A549 treated with AZD2906 at 1 μM for 4 hours (cell line): ENCODE measurements at places on chromosomes 12 and 14. TPM values are rescaled to one million over a fixed set of nuclear protein-coding genes. Genes with fewer than 3 reads are reported as not detected.

The RNF212B gene
- not detected in 5 replicates for total RNA-seq

The ASCL1 gene
- not detected in 5 replicates for total RNA-seq

The MFAP5 gene
- total RNA-seq: 0.07 to 0.28 TPM (median 0.17 TPM) in 5 replicates

The SPIC gene
- not detected in 5 replicates for total RNA-seq

The GALNT8 gene
- not detected in 5 replicates for total RNA-seq

The CLEC14A gene
- total RNA-seq: not detected in 5 replicates

The NANOG gene
- total RNA-seq: 0.03 to 0.19 TPM (median 0.07 TPM) in 3 of 5 replicates, not detected in the others

The RTN1 gene
- 0.02 to 0.17 TPM in 2 of 5 replicates, not detected in the others for total RNA-seq

The TAS2R30 gene
- total RNA-seq: 0.03 TPM in 1 of 5 replicates, not detected in the others

The BICDL1 gene
- total RNA-seq: 2.9 to 4.6 TPM (median 4.0 TPM) in 5 replicates

The OTOGL gene
- total RNA-seq: 0.02 TPM in 1 of 5 replicates, not detected in the others

The CLEC1B gene
- total RNA-seq: not detected in 5 replicates

The KRT72 gene
- total RNA-seq: 0.05 TPM in 1 of 5 replicates, not detected in the others

The CLEC2B gene
- total RNA-seq: 1.00 to 1.4 TPM (median 1.3 TPM) in 5 replicates

The SERPINA1 gene
- total RNA-seq: 1.1 to 3.0 TPM (median 2.4 TPM) in 5 replicates

The SRSF9 gene
- 169 to 220 TPM (median 215 TPM) in 5 replicates for total RNA-seq

The AQP6 gene
- not detected in 5 replicates for total RNA-seq

The ADAM21 gene
- total RNA-seq: 0.02 to 0.03 TPM in 2 of 5 replicates, not detected in the others

The NEUROD4 gene
- total RNA-seq: not detected in 5 replicates

The ACSM4 gene
- not detected in 5 replicates for total RNA-seq

The PTPRO gene
- total RNA-seq: 0.03 to 0.07 TPM (median 0.05 TPM) in 5 replicates

The MYO1H gene
- total RNA-seq: not detected in 5 replicates

The LMBR1L gene
- total RNA-seq: 13.1 to 18.8 TPM (median 16.6 TPM) in 5 replicates

The MYG1 gene
- total RNA-seq: 67.4 to 95.0 TPM (median 90.4 TPM) in 5 replicates

The EIF2S3B gene
- 0.36 to 0.87 TPM (median 0.45 TPM) in 5 replicates for total RNA-seq

The SERPINA9 gene
- 0.07 to 0.09 TPM in 2 of 5 replicates, not detected in the others for total RNA-seq

The GALNT9 gene
- total RNA-seq: 2.8 to 5.5 TPM (median 4.2 TPM) in 5 replicates

The E2F7 gene
- 6.3 to 8.6 TPM (median 7.2 TPM) in 5 replicates for total RNA-seq

The WNT5B gene
- 2.4 to 3.4 TPM (median 2.6 TPM) in 5 replicates for total RNA-seq

The PTPN21 gene
- total RNA-seq: 8.5 to 9.4 TPM (median 9.0 TPM) in 5 replicates

The HRK gene
- 1.4 to 2.1 TPM (median 1.8 TPM) in 5 replicates for total RNA-seq

The SERPINA4 gene
- total RNA-seq: 0.03 to 0.09 TPM (median 0.05 TPM) in 4 of 5 replicates, not detected in the other

The IAPP gene
- total RNA-seq: not detected in 5 replicates

The RTL1 gene
- total RNA-seq: 0.16 to 0.27 TPM (median 0.22 TPM) in 5 replicates

The NDUFB1 gene
- 301 to 387 TPM (median 328 TPM) in 5 replicates for total RNA-seq

The MYL2 gene
- total RNA-seq: 0.84 to 1.3 TPM (median 1.1 TPM) in 5 replicates

The KRT75 gene
- total RNA-seq: 0.09 to 0.17 TPM (median 0.11 TPM) in 4 of 5 replicates, not detected in the other

The ANO4 gene
- total RNA-seq: 0.07 to 0.20 TPM (median 0.10 TPM) in 5 replicates

The PLXNC1 gene
- total RNA-seq: 0.06 to 0.15 TPM (median 0.10 TPM) in 5 replicates

The ADCY6 gene
- total RNA-seq: 9.5 to 12.7 TPM (median 11.3 TPM) in 5 replicates

The ACSS3 gene
- 0.03 TPM in 1 of 5 replicates, not detected in the others for total RNA-seq

The IFNG-AS1 gene
- not detected in 5 replicates for total RNA-seq

The DNAJC22 gene
- 20.3 to 22.4 TPM (median 21.4 TPM) in 5 replicates for total RNA-seq

The TMEM30B gene
- 0.16 to 0.25 TPM (median 0.22 TPM) in 5 replicates for total RNA-seq
